Urinary bladder (tissue), 4 donors: ENCODE measurements at places on chromosomes 1 and 21. TPM values are rescaled to one million over a fixed set of nuclear protein-coding genes. Genes with fewer than 3 reads are reported as not detected.

UBE4B gene
- 37.1 TPM for total RNA-seq

DNA sequence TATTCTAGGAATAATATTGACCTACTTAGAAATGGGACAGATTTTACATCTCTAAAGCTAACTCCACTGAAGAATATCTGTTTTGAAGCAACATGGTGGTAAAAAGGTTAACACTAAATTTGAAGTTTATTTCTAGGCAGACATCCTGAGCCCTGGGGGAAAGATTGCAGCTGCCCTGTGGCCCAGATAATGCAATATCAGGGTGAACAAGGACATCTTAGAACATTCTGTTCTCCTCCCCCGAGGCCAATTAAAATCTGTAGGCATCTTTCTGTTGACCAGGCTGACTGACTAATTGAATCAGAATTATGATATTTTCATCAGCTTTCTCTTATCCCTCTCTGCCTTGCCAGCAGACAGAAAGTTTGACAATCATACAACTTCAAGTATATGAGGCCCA is 149.8 kb upstream of the DUSP10 start:
- no peak for DNase-seq

ANGPTL3 gene
- not detected for total RNA-seq

SLAMF6 gene
- total RNA-seq, result 0.53 TPM

ENTREP3 gene
- 2.6 TPM for total RNA-seq

F13B gene
- not detected for total RNA-seq

ZBTB37 gene
- 32.8 TPM for total RNA-seq
